ENCODE measurements at places on chromosomes 4 and X. TPM values are rescaled to one million over a fixed set of nuclear protein-coding genes. Genes with fewer than 3 reads are reported as not detected.

Gene ARR3
- not detected for total RNA-seq

GRCh38 chrX:96126182-96126581 lies 558.5 kb upstream of the DIAPH2 start:
- H3K27ac ChIP-seq = no peak overlapping the region
- DNase-seq = no peak
- H3K36me3 ChIP-seq = no peaks in the 10 kb centered on the region

GRCh38 chr4:85703096-85703495 lies 228.1 kb downstream of the ARHGAP24 start:
- no peak for DNase-seq
- H3K4me1 ChIP-seq = peaks cover 3% of the 10 kb centered on the region
- H3K27me3 ChIP-seq = no peaks in the 10 kb centered on the region
- H3K4me3 ChIP-seq = no peak overlapping the region
- no peak overlapping the region for H3K27ac ChIP-seq

DNA sequence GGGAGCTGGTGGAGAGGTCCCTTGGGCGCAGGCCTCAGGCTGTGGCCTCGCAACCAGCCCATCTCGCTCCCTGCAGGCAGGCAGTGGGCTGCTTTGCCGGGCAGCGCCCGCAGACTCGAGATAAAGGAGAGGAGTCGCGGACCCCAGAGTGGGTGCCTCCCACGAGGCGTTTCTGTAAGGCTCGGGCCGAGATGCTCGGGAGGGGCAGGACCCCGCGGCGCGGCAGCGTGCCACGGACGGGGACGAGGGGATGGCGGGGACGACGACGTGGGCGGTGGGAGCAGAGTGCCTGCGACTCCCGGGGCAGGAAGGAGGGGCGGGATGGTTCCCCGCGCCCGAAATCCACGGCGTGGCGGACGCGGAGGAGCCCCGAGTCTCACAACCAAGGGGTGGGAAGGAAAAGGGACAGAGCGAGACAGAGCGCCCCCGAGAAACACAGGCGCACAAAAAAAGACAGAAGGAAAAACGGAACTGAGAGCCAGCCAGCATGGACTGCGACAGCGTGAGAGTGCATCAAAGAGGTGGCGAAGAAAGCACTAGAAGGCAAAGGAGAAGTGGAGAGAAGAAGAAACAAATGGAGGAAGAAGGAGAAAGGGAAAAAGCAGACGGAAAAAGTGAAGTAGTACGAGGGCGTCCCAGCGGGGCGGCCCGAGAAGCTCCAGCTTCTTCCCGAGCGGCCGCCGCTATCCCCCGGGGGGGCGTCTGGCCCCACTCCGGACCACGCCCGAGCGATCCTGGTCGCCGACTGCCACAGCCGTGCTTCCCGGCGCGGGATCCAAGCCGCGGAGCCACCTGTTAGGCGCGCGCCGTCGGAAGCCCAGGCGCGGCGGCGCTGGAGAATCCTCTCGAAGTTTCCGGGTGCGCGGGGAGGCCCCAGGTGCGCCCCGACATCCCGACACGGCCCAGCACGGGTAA lies 1.5 kb downstream of the BEND4 start:
- H3K4me3 ChIP-seq = no peak overlapping the region
- peaks cover 43% of the 10 kb centered on the region for H3K27me3 ChIP-seq
- peaks cover 11% of the 10 kb centered on the region for H3K4me1 ChIP-seq
- H3K27ac ChIP-seq = no peak overlapping the region
- DNase-seq = peak; percentile 5

- no peaks in the 10 kb centered on the region for H3K27me3 ChIP-seq
- H3K4me1 ChIP-seq = peaks cover 19% of the 10 kb centered on the region
- DNase-seq = peak; percentile 45
- no peak overlapping the region for H3K27ac ChIP-seq
Observed at GRCh38 chr4:128524311-128524710, 236.7 kb upstream of the PGRMC2 start.

GRCh38 chrX:53303195-53303594 lies 21.8 kb upstream of the IQSEC2 start:
- DNase-seq = no peak
- H3K36me3 ChIP-seq = no peaks in the 10 kb centered on the region
- H3K27me3 ChIP-seq = peaks cover 43% of the 10 kb centered on the region
- no peak overlapping the region for H3K4me3 ChIP-seq
- no peak overlapping the region for H3K27ac ChIP-seq

Measured in muscle of leg (tissue), 16 donors.